ENCODE measurements at places on chromosomes 7 and 10.
A peak's percentile ranks its signal among the peaks of the same experiment; 100 is the strongest.

- no peak for DNase-seq
These were observed 7.3 kb downstream of the FAM20C start for GRCh38 chr7:199483-200249.

DNA sequence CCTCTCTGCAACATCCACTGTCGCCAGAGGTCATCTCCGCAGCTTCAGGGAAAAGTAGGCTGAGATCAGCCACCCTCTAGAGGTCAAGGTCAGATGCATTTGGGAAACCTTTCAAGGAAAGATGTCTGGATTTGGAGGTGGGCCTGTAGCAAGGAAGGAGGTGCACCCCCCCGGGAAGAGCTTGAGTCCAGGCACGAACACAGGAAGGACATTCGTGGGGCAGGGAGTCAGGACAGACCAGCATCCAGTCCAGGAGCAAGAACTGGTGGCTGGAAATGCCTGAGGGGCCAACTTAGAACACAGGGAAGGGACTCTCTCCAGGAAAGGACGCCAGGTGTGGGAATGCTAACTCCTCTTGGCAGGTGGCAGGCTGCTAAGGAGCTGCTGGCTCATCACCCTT lies 614.1 kb upstream of the MGMT start:
- DNase-seq, result no peak

- peak; percentile 10 for DNase-seq
These were observed 94.6 kb upstream of the MACROH2A2 start for GRCh38 chr10:69957886-69958555.

DNA sequence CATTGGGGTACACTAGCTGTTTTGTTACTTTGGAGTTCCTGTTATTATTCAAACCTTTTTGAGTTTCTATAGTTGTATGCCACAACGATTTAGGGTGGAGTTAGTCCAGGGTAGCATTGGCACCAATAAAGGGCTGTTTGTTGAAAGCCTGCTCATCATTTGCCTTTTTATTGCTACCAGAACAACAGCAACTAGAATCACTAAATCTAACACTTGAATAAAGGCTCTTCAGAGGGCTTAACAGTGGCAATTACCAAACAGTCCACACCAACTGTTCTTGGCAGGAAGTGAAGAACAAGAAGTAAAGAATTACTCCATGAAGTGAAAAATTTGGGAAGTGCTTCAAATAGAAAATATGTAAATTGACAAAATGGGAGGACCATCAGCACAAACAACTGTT lies 621.4 kb downstream of the PHTF2 start:
- no peak for DNase-seq

DNA sequence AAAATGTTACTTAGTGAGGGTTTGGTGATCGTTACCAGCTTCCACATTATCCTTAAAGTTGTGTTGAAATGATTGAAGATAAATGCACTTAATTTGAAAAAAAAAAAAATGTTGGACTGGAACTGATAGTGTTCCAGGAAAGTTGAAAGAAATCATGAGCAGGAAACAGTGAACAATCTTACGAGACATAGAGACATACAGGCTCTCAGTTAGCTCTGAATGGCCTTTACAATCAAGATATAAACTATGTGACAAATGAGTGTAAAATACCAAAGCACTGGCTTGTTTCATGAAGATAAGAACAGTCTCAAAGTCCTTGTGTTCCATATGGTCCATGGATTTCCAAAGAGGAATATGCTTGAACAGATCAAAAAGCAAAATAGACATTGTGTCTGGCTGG lies 430.1 kb upstream of the ETV1 start:
- DNase-seq, result no peak

DNA sequence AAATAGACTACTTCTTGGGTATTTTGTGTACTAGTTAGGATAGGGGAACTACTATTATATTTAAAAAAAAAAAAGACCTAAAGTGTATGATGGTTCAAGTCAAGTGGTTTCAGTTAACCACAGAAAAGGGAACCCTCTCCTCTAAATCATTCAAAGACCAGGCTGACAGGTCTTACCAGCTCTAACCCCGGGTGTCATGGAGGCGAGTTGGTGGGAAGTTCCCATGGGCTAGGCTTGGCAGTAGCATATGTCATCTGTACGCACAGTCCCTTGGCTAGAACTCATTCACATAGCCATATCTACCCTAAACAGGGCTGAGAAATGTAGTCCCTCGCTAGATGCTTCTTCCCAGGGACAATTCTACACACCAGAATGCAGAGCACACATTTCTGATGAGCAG lies 37.7 kb upstream of the KCNMA1 start:
- DNase-seq, result no peak

- DNase-seq, result no peak
These were observed 265.1 kb downstream of the ZEB1 start for GRCh38 chr10:31584098-31584631.

GRCh38 chr7:30899630-30900029 lies 12.0 kb upstream of the AQP1 start:
- no peak for DNase-seq

GRCh38 chr7:114356133-114356532 lies 58.5 kb upstream of the FOXP2 start:
- no peak for DNase-seq

GRCh38 chr7:92909686-92910475 lies 73.5 kb upstream of the CDK6 start:
- no peak for DNase-seq

DNA sequence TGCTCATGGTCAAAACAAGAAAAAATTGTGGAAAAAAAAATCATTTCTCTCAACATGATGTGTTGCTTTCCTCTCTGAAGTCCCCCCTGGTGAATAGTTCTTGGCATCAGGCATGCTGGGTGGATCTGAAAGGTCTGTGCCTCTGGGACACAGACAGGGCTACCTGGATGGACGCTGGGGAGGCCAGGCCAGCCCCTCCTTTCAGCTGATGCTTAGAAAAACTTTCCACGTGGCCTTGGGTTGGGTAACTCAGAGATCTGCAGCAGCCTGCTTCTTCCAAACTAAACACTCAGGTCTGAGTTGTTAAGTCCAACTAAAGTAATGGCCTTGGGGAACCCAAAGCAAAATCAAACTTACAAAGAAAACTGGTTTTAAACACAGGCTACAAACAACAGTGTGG lies 113.0 kb downstream of the CCDC3 start:
- no peak for DNase-seq

GRCh38 chr10:35346248-35346647 lies 9.9 kb downstream of the CCNY start:
- no peak for DNase-seq

DNA sequence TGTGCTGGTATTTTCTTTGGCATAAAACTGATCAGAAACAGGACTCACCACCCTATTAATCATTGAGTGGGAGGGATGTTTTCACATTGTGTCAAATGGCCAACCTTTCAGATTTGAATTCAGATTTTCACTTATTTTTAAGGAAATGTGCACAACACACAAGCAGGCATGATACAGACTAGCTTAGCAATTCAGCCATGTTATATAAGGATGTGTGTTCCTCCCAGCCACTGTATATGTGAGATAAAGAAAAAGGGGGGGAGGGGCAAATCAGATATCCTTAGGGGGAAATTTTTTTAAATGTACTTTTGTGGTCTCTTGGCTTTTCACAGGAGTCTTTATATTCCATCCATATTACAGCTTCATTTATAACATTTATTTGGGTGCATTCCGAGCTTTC lies 3.1 kb downstream of the GAD2 start:
- no peak for DNase-seq

DNA sequence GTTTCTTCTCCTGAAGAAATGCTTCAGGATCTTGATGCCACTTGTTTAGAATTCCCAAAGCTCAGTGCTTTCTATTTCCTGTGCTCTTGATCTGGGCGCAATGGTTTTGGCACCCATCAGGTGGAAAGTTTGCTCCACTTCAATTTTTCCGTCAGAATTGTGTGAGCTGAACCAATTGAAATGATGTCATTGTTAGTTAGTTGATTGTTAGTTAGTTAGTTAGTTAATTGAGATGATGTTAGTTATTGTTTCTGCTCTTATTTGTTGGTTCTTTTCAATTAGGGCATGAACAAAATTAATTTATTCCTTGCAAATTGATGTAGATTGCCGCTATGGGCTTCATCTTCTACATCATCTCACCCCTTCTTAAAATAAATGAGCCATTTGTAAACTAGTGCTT lies 252.6 kb downstream of the BAMBI start:
- no peak for DNase-seq

- DNase-seq, result no peak
These were observed 30.5 kb downstream of the KIAA1217 start for GRCh38 chr10:24239289-24240040.

GRCh38 chr10:126336801-126337200 lies 51.5 kb downstream of the ADAM12 start:
- no peak for DNase-seq

- no peak for DNase-seq
These were observed 117.2 kb downstream of the ACTR3B start for GRCh38 chr7:152876749-152877148.

DNA sequence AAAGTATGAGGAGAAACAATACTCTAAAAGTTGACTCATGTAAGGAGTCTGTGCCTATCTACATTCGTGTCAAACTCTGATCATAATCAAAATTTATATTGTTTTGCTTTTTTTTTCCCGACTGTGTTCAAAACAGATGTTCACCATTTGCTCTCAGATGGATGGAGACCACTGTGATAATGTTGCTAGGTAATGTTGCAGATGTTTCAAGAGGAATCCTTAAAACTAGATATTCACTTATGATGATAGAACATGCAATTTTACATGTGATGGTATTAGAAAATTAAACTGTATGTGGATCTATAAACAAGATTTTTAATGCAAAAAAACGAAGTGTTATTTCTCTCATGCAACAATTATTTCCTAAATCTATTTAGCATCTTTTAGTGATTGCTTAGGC lies 1080.1 kb downstream of the REEP3 start:
- no peak for DNase-seq

GRCh38 chr10:132668048-132668394 lies 117.9 kb downstream of the NKX6-2 start:
- no peak for DNase-seq

DNA sequence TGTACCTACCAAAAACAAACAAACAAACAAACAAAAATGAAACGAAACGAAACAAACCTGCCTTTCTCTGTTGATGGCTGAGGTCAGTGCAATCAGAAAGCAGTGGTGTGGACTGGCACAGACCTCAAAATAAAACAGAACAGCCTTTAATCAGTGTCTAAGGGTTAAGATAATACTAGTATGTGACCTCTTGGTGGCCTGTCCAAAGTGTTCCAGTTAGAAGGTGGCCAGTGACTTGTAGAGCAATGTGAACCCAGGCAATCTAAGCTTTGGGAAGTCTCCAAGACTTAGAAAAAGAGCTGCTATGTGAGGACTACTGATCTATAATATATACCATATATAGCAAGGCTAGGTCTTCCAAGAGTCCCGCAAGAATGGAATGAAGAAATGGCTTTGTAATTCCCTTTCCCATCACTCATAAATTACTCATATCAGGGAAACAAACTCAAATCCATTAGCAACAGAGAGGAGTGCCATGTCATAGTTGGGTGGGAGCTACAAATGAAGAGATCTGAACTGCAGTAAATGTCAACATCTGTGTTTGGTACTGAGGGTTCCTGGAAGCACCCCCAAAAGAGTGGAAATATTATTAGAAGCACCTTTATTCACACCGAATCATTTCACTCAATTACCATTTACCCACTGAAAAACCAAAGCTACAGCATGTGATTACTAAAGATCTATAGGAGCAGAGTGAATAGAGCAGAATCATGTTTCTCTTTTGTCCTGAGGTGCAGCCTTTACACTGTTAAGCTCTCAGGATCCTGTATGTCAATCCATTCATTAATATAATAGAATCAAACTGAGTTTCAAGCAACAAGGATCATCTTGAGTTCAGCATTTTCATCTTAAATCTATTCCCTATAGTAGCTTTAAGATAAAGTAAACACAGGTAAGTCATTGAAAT lies 28.0 kb downstream of the ABLIM1 start:
- DNase-seq, result no peak

GRCh38 chr7:155769701-155770100 lies 42.6 kb downstream of the SHH start:
- peak; percentile 23 for DNase-seq

DNA sequence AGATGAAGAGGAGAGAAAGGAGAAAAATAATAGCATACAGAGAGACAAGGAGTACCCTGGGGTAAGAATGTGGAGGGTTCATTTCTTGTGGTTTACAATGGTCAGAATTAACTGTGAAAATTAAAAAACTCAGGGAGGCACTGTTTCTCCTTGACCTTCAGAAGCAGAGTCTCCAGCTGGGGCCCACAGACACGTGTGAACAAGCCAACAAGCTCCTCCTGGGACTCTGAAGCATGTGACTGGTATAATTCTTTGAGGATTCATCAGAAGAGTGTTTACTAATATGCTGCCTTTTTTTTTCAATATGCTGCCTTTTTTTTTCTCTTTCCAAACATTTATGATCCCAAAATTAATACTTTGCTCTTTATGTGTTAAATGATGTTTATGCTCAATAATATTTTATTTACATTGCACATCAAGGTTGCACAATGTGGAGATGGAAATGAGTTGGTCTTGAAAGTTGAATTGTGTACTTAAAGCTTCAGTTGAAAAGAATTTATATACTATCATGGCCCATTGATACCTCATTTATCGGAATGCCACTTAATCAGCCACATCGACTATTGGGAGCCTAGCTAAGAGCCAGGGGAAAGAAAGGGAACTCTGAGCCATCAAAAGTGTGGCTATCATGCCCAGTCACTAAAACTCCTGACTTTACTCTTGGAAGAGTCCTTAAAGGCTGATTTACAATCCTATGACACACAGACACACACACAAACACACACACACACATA lies 134.7 kb upstream of the RHOBTB1 start:
- no peak for DNase-seq

DNA sequence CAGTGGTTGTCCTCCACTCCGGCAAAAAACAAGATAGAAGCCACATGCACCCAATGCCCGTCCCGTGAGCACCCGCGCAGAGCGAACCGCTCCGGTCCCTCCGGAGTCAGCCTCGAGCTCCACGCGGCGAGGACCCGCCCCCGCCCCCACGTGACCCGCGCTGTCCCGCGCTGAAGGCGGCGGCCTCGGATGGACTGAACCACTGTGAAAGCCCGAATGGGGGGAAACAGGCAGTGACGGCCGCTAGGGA lies 766 bp upstream of the EIF3B start:
- peak; percentile 79 for DNase-seq

DNA sequence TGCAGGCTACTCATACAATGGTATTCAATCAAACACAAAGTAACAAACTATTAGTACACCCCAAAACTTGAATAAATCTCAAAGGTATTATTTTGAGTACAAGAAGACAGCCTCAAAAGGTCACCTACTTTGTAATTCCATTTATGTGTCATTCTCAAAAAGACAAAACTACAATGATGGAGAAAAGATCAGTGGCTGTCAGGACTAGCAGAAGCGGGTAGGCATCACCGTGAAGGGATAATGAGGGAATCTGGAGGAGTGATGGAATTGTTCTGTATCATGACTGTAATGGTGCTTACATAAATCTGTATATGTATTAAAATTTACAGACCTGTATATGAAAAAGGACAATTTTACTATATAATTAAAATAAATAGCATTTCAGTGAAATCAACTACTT lies 37.0 kb downstream of the COG5 start:
- no peak for DNase-seq

GRCh38 chr10:27724287-27724686 lies 21.3 kb downstream of the MKX start:
- no peak for DNase-seq

Measured in fibroblast of skin of left biceps (primary cell).